KBM-7 (cell line): ENCODE measurements at places on chromosomes 16 and 17.

DNA sequence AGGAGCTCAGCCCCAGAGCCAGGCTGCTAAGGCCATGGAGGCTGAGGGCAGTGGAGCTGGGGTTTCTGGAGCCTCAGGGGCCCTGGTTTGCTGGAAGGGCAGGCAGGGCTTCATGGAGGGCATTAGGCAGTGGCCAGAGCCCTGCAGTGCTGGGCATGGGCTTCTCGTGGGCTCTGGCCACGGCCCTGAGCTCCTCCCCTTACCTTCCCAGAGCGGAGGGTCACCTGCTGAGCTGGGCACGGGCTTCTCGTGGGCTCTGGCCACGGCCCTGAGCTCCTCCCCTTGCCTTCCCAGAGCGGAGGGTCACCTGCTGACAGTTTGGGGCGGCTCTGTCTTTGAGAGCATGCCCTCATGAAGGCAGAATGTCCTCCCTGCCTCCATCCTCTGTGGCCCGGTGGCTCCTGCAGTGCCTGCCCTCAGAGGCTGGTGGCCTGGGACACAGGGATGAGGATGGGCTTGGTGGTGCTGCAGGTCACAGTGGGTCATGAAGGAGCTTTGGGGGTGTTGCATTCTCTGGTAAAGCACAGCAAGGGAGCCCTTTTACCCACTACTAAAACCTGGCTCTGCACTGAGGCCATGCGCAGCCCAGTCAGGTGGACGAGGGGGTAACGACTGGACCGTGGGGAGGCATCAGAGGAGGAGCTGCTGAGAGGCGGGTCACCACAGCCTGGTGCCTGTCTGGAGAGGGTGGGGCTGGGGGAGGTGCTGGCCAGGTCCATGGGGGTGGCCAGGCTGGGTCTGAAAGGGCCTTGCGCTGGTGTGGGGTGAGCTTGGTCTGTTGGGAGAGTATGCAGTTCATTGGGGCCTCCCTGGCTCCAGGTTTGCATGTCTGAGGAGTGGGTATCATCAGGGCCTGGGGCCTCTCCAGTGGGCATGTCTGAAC is 2.9 kb upstream of the RNPS1 start:
- DNase-seq, result no peak

DNA sequence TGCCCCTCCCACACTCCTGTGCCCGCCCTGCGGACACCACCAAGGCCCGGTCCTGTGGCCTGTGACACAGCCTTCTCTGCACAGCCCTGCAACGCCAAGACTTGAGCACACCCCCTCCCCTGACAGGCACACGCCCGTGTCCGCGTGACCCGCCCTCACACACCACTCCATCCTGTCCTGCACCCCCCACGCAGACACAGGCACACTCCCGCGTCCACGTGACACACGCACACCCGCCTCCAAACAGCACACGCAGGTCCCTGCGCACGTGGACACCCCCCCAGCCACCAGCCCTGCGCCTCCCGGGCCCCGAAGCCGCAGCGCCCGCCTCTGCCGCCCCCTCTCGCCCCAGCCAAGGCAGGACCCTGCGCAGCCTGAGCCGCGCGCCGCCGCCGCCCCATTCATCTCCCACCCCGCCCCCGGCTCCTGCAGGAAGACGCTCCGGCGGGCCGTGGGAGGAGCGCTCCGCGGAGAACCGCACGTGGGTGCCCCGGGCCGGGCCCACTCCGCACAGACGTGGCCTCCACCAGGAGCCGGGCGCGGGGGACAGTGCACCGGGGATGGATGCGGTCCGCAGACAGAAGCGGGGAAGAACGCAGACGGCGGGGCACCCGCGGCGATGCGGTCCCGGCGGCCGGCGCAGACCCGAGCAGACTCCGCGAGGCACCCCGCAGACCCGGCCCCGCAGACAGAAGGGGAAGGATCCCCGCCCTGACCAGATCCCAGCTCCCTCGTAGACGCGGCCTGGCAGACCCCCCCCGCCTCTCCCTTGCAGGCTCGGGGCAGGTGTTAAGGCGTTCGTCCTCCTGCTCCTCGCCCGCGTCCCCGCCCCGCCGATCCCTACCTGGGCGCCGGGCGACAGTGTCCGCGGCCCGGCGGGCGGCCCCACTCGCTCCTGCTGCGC is 506 bp downstream of the CAMKK1 start:
- peak; percentile 64 for DNase-seq

DNA sequence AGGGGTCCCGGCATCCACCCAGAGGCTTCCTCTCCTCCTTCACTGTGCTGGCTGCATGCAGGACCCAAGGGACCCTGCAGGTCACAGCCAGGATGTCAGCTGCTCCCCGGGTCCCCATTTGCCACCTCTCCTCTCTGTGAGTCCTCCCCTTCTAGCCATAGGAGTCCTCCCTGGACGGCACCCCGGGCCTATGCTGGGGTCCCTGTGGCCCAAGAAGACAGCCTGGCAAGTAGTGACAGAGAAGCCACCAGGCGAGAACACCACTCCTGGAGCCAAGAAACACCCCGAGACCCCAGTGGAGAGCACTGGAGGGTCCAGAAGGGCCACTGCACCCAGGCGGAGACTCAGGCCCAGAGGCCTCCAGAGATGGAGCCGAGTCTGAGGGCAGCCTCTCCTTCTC is 44.1 kb downstream of the LMF1 start:
- DNase-seq, result no peak

- DNase-seq, result no peak
Observed at GRCh38 chr16:72198021-72198711, 26.2 kb upstream of the PMFBP1 start.

DNA sequence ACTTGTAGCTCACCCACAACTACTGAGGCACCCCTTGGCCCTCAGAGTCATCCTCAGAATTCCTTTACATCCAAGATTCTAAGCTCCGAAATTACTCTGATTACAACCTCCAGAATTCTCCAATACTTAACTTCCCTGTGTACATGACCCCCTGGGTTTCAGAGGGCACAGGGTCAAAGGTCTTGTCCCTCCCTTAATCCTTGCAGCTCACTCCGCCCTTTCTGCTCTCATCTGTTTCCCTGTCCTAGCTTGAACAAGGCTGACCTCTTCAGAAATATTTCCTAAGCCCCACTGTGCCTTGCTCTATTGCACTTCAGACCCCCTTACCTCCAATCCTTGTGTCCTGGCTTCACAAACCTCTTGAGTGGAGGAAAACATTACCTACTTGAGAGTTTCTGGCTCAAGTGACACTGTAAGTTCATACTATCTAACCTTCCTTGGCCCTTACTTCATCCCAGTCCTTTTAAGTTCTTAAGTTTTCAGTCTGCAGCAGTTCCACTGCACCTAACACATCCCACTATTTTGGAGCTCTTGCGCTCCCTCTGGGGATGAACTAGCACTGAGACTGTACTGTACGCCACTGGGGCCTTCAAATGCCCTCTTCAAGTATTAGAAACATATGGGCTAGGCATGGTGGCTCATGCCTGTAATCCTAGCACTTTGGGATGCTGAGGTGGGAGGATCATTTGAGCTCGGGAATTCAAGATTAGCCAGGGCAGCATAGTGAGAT is 6.2 kb downstream of the N4BP1 start:
- DNase-seq, result no peak

GRCh38 chr16:89623511-89624261 is 10.2 kb downstream of the DPEP1 start:
- DNase-seq, result no peak
